ENCODE measurements at places on chromosomes 7 and 10.

DNA sequence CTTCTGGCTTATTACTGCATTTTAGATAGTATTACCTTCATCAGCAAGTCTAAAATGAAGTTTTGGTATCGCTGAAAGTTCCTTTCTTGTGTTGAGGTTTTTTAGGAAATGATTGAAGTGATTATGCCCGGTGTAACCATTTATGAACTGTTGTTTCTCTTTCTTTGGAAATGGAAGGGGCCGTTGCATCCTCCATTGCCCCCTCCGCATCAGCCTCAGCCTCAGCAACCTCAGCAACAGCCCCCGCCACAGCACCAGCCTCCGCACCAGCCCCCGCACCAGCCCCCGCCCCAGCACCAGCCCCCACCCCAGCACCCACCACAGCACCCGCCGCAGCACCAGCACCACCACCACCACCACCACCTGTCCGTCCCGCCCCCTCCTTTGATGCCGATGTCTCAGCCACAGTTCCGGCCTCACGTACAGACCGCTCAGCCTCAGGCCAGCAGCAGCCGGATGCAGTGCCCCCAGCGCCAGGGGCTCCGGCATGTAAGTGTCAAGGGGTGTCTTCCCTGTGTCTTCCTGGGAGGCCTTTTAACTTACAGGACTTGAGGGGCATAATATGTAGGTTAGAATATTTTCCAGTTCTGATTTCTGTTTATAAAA, 72.6 kb downstream of the SHH start:
- no peak overlapping the region for H3K27ac ChIP-seq
- DNase-seq = no peak
- no peak overlapping the region for H3K4me3 ChIP-seq
- peaks cover 66% of the 10 kb centered on the region for H3K36me3 ChIP-seq
- no peaks in the 10 kb centered on the region for H3K4me1 ChIP-seq
- H3K27me3 ChIP-seq = no peaks in the 10 kb centered on the region

DNA sequence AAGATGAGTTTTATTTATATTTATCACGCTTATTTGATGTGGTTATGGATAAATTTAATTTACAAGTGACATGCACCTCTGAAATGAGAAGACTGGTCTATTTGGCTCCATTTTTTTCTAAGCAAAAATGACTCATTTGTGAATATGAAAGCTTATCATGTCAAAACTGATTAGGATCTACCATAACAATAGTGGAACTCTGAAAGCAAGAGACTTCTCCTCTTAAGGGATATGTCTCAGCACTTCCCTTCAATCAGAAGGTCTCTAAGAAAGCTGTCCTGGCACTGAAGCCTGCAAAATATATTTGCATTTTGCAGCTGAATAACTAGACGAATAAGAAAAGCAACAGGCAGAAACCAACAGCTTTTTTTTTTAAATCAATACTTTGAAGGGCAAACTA, 12.7 kb downstream of the FAS start:
- no peak for DNase-seq
- H3K27me3 ChIP-seq = no peaks in the 10 kb centered on the region
- H3K27ac ChIP-seq = no peak overlapping the region

DNA sequence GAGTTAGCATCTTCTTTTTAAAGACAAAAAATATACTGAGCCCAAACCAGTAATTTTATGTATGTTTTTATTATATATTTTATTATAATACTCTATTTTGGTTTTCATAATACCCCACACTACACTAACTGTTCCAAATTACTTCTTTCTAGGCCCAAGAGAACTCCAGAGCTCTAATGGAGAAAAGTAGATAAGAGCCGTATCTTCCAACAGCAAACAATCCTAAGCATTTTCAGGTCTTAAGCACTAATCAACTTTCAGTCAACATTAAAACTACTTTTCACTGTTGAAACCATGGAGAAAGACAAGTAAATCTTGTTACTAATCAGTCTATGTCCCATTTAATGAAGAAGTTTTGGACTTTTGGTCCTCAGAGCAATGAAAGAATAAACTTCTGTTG, 55.1 kb downstream of the JMJD1C start:
- H3K27ac ChIP-seq = no peak overlapping the region
- no peak overlapping the region for H3K4me3 ChIP-seq
- H3K36me3 ChIP-seq = no peaks in the 10 kb centered on the region
- no peak for DNase-seq

- peaks cover 21% of the 10 kb centered on the region for H3K4me1 ChIP-seq
- no peaks in the 10 kb centered on the region for H3K36me3 ChIP-seq
- no peak overlapping the region for H3K27ac ChIP-seq
- no peak for DNase-seq
Measured at GRCh38 chr10:30111340-30112022, 52.1 kb upstream of the JCAD start.

DNA sequence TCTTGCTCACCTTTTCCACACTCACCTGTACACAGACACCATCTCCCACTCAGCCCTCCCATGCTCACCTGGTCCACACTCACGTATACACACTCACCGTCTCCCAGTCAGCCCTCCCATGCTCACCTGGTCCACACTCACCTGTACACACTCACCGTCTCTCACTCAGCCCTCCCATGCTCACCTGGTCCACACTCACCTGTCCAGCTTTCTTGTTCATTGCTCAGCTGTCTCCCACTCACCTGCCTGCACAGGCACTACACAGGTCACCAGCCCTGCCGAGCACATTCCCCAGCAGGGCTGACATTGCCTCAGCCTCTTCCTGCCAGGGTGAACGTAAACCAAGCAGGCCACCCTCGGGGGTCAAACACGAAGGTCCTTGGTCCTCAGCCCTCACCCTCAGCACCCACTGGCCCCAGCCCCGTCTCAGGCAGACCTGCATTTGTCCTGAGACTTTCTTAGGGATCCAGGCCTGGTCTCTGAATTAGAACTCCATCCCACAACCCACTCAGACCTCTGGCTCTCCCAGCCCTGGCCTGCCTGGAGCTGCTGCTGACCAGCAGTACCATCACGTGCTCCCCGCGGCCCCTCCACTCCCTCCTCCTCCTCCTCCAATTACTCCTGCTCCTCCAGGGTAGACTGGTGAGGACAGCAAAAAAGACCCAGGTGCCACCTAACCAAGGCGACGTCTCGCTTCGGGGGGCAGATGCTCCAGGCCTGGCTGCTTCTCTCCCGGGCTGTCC, 12.8 kb upstream of the DNAAF5 start:
- H3K4me1 ChIP-seq = no peaks in the 10 kb centered on the region
- DNase-seq = no peak
- H3K36me3 ChIP-seq = no peaks in the 10 kb centered on the region
- no peak overlapping the region for H3K27ac ChIP-seq

DNA sequence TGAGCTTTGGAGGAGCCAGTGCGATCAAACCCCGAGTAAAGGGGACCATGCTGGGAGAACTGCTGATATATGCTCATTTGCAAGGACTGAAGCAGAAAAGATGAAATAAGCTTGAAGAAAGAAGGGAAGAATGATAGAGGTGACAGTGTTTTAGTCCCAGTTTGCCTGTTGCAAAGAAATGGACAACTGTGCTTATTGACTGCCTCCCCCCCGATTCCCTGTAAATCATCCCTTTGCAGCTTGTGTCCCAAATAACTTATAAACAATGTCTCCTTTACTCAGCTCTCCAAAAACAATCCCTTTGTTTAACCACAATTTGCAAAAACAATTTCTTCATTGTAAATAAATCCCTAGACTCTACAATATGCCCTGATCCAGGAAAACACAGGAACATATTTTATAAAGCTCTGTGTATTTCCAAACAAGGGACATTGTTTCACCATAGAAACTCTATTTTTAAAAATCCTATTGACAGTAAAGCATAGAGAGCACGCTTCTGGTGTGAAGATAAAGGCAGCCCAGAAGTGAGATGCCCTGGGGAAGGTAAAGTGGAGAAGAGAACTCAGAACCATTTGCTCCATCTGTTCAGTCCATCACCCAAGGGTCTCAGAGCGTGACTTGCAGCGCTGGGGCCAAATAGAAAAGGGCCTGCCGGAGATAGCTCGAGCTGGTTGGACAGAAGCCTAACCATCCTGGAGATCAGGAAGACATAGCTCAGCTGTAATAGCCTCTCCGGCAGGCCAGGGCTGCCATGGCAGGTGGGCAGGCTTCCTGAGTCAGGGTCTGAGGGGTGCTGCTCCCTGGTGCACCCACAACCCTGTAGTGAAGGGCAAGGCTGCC, 280.5 kb downstream of the WDR11 start:
- no peaks in the 10 kb centered on the region for H3K27me3 ChIP-seq
- H3K4me1 ChIP-seq = no peaks in the 10 kb centered on the region
- H3K36me3 ChIP-seq = no peaks in the 10 kb centered on the region
- H3K4me3 ChIP-seq = no peak overlapping the region

GRCh38 chr7:45643630-45644029, 69.5 kb downstream of the ADCY1 start:
- no peak overlapping the region for H3K4me3 ChIP-seq
- no peak overlapping the region for H3K27ac ChIP-seq
- H3K4me1 ChIP-seq = no peaks in the 10 kb centered on the region
- no peak for DNase-seq

DNA sequence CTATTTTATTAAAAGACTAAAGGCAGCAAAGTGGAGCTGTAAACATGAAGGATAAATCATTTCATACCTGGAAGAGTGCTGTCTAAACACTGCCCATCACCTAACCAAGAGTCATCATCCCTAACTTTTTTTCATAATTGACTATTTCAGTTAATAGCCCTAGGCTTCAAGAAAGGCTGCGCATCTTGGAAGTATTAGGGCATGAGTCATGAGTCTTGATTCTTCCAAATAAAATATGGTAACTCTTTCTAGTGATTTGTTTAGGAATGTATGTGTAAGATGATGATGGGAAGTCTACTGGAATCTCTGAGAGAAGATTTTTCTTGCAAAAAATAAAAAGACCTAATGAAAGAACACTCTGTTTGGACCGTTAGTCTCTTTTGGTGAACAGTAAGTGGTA, 207.7 kb upstream of the AHR start:
- H3K27me3 ChIP-seq = no peaks in the 10 kb centered on the region
- H3K4me3 ChIP-seq = no peak overlapping the region
- H3K4me1 ChIP-seq = no peaks in the 10 kb centered on the region
- DNase-seq = no peak
- no peaks in the 10 kb centered on the region for H3K36me3 ChIP-seq
- H3K27ac ChIP-seq = no peak overlapping the region

- H3K4me1 ChIP-seq = no peaks in the 10 kb centered on the region
- DNase-seq = no peak
- H3K36me3 ChIP-seq = peaks cover 4% of the 10 kb centered on the region
- no peaks in the 10 kb centered on the region for H3K27me3 ChIP-seq
- H3K4me3 ChIP-seq = no peak overlapping the region
Measured at GRCh38 chr10:122435212-122435827, 19.1 kb upstream of the ARMS2 start.

- H3K36me3 ChIP-seq = no peaks in the 10 kb centered on the region
- H3K27ac ChIP-seq = no peak overlapping the region
- H3K4me3 ChIP-seq = no peak overlapping the region
- H3K4me1 ChIP-seq = no peaks in the 10 kb centered on the region
- H3K27me3 ChIP-seq = no peaks in the 10 kb centered on the region
Measured at GRCh38 chr10:43295436-43295835, 28.6 kb upstream of the RASGEF1A start.

- no peaks in the 10 kb centered on the region for H3K36me3 ChIP-seq
- H3K27me3 ChIP-seq = no peaks in the 10 kb centered on the region
- no peak overlapping the region for H3K4me3 ChIP-seq
- no peak for DNase-seq
Measured at GRCh38 chr10:27525819-27526218, 21.7 kb downstream of the RAB18 start.

- H3K4me3 ChIP-seq = no peak overlapping the region
- H3K36me3 ChIP-seq = peaks cover 3% of the 10 kb centered on the region
- no peak for DNase-seq
- H3K27me3 ChIP-seq = no peaks in the 10 kb centered on the region
- no peak overlapping the region for H3K27ac ChIP-seq
- H3K4me1 ChIP-seq = no peaks in the 10 kb centered on the region
Measured at GRCh38 chr10:119139464-119140067, 25.9 kb downstream of the SFXN4 start.

DNA sequence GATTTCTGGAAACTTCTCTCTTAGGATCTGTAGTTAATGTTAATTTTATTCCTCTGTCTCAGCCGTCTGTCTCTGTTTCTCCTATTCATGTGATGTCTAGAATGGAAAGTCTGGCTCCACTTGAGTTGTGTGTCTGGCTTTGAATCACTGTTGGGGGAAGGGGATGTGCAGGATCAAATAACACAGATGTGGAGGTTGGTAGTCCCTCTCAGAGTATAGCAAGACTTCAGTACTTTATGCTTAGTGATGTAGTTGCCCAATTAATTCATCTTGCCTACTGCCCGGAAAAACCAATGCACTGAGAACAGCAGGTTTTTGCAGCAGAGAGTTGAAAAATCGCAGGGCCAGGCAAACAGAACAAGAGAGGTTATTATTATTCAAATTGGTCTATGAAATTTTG, 79.2 kb downstream of the PHTF2 start:
- no peak overlapping the region for H3K27ac ChIP-seq
- no peaks in the 10 kb centered on the region for H3K27me3 ChIP-seq
- no peaks in the 10 kb centered on the region for H3K4me1 ChIP-seq
- H3K4me3 ChIP-seq = no peak overlapping the region
- no peak for DNase-seq
- no peaks in the 10 kb centered on the region for H3K36me3 ChIP-seq

- H3K4me1 ChIP-seq = no peaks in the 10 kb centered on the region
- DNase-seq = no peak
- no peaks in the 10 kb centered on the region for H3K36me3 ChIP-seq
- H3K27me3 ChIP-seq = no peaks in the 10 kb centered on the region
- H3K4me3 ChIP-seq = no peak overlapping the region
- H3K27ac ChIP-seq = no peak overlapping the region
Measured at GRCh38 chr7:13912715-13913278, 76.7 kb downstream of the ETV1 start.

GRCh38 chr10:7434378-7434777, 23.5 kb upstream of the SFMBT2 start:
- DNase-seq = no peak
- no peak overlapping the region for H3K4me3 ChIP-seq
- peaks cover under 1% of the 10 kb centered on the region for H3K27me3 ChIP-seq

DNA sequence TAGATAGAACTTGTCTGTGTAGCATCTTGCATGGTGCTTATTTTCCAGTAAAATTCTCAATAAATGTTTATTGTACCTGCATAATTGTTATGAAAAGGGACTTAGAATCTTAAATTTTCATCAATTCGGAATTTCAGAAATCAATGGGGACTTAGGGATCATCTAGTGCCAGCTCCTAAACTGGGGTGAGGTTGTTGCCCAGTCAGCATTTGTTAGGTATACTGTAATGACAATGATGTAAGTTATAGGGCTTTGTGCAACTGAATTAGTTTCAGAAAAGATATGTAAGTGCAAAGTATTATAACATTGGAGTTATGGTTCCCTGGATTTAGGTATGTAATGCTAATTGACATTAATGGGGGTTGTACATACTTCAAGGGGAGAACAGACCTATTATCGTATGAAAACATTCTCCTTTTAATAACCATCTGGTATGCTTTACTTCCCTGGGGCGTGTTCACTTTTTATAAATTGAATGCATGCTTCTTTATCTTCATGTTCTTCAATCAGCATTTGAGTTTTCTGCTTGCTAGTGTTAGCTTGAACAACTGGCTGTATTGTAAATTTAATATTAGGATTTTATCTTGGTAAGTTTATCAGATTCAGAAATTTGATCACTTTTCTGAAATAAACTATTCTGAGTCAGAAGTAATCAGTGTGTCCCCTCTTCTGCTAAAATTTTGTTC, 270.3 kb downstream of the BBS9 start:
- DNase-seq = no peak
- no peaks in the 10 kb centered on the region for H3K36me3 ChIP-seq
- no peaks in the 10 kb centered on the region for H3K4me1 ChIP-seq
- no peak overlapping the region for H3K27ac ChIP-seq
- no peaks in the 10 kb centered on the region for H3K27me3 ChIP-seq
